ENCODE measurements at places on chromosomes 1 and 21.
A peak's percentile ranks its signal among the peaks of the same experiment; 100 is the strongest.

DNA sequence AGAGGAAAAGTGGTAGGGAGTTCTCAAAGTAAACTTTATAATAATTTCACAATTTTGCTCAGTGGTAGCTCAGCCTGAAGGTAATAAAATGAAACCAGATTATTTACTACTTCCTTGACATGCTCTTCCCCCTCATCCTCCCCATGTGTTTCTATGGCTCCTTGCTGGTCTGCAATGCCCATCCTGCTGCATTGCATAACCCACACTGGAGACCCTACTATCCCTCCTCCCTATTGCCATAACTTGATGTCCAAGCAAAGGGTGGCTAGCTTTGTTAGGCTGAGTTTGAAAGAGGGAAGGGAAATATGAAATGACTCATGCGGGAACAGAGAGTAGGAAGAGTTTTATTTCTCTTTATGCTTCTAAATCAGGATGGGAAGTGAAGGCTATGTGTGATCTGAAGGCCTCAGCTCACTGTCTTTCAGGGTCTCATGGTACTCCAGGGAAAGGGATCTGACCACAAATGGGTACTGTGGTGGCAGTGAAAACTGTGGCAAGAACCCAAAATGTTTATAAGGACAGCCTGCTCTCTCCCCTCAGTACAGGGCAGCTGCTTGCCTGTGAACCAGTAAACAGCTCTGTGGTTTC lies 36.4 kb upstream of the HSD17B7 start:
- DNase-seq = no peak

- no peak for DNase-seq
These were observed 23.3 kb downstream of the UBASH3A start for GRCh38 chr21:42426876-42427480.

- DNase-seq = no peak
These were observed 63.9 kb downstream of the SSBP3 start for GRCh38 chr1:54342288-54342687.

DNA sequence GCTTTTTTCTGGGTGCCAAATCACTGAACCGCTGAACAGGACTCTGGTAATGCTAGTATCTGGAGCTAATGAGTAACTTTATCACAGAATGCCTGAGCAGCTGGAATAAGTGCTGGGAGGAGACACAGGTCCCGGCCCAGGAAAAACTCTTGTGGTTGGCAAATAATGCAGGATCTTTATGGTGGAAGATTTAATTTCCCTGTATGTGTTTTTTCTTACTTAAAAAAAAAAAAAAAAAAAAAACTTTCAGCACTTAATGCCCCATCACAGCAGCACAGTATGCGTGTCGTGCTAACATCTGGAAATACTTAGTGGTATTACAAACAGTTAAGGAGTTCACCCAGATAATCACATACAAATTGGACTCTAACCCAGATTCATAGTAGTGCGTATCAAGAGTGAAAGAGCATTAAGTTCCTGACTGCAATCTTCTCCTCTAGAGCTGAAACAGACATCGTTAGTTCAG lies 220.7 kb downstream of the TOMM20 start:
- DNase-seq = no peak

DNA sequence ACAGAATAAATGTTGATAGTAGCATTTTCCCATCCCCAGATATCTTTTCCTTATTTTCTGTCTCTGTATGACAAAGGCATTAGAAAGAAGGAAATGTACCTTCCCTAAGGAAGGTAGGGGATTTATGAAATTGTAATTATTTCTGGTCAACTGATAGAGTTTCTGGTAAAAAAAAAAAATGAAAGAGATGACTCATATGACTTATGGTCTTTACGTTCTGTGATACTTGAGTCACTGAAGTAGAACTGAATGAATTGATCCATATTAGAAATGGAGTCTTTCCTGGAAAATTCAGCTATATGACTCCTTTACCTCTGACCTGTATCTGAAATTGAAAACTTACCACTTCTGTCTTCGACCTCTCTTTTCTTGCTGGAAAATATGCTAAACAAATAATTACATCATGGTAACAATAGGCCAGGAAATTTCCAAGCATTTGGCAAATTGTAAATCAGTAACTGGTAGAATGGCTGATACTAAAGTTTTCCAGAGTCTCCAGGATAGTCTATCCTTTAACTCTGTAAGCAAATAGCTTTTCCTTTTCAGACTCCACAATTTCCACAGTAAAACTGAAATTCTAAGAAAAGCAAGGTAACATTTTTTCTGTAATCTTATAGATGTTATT lies 364.3 kb upstream of the PTBP2 start:
- no peak for DNase-seq

GRCh38 chr1:208101661-208102431 lies 142.3 kb downstream of the PLXNA2 start:
- DNase-seq = no peak

GRCh38 chr1:200292699-200293098 lies 117.1 kb downstream of the ZNF281 start:
- no peak for DNase-seq

GRCh38 chr1:230079199-230080024 lies 12.4 kb downstream of the GALNT2 start:
- DNase-seq = no peak

GRCh38 chr21:23014021-23014420 lies 2015.8 kb downstream of the NCAM2 start:
- DNase-seq = no peak

- no peak for DNase-seq
These were observed 3.7 kb upstream of the SEMA4A start for GRCh38 chr1:156149374-156150332.

DNA sequence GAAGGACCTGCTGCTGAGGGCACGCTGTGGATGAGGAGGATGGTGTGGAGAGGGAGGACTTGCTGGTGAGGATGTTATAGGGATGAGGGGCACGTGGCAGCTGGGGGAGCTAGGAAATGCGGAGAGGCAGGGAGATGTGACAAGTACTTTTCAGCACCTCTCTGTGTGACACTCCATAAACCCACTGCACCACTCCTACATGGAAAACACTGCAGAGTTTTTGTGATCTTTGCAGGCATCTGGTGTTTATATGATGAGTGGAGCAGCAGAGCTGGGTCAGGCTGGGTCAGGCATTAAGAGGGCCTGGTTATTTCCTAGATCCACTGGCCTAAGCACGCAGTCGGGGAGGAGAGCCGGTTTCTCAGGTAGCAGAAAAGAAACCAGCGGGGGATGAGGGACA lies 167.3 kb upstream of the COA6 start:
- DNase-seq = no peak

DNA sequence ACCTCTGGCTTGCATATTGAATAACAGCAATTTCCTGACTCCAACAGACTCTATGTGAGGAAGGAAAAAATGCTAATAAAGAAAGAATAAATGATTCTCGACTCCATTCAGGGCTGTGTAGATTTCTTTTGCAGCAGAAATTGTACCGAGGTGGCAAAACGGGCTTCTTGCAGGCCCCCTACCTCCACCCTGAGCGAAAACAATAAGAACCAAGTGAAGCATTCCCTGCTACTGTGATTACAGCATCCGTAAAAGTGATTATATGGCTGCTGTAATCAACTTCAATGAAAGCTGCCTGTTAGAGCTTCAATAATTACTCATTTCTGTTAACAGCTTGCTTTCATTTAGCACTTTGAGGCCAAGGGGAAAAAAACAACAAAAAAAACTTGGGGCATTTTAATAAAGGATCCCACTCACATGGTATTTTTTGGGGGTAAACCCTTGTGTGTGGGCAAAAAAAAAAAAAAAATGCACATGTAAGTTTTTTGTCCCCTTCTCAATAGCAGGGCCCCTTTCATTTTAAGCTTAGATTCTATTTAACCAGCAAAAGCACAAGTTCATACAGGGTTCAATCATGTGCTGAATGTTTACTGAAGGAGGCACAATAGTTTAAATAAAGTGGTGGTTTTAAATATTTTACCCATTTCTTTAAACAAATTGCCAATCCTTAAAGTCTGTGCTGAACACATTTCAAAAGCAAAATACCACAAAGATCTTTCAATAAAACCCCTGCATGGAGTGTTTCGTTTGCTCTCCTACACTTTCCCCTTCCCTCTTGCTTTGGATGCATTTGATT lies 271.6 kb downstream of the LMO4 start:
- no peak for DNase-seq

DNA sequence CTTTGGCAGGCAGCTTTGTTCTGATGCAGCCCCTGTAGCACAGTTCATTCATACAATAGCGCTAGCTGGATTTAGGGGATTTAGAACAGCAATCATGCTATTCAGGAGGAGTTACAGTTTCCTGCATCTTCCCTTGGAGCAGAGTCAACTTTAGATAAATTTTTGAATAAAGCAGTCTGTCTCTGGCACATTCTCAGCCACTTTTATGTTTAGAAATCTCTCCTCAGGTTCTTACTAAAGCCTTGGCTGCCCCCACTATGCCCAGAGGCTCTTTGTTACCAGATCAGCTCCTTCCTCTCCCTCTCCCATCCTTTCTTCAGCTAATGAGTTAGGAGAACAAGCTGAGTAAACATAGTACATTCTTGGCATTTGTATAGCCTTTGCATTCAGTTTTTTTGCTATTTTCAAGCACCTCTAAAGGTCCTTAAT lies 17.0 kb upstream of the PIGC start:
- DNase-seq = no peak

- DNase-seq = no peak
These were observed 128.9 kb upstream of the SGIP1 start for GRCh38 chr1:66405061-66405460.

- no peak for DNase-seq
These were observed 228.8 kb downstream of the DNAH14 start for GRCh38 chr1:225158291-225158690.

DNA sequence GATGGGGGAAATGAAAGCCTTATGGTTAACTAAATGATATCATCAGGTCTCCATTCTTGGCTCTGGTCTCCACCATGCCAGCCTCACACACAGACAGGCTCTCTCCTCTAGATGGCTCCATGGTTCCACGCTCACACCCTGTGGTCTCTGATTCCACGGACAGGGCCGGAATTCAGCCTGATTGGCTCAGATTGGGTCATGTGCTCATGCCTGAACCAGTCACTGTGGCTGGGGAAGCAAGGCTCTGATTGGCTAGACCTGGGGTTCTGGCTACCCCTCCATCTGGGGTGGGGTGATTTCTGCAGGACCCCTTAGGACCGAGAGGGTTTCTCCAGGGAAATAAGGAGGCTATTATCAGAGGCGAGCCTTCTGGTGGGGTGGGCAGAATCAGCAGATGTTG lies 277.0 kb downstream of the PTPRU start:
- DNase-seq = peak; percentile 73

- no peak for DNase-seq
These were observed 28.6 kb downstream of the COL6A1 start for GRCh38 chr21:46009951-46010705.

GRCh38 chr1:92481599-92481925 lies 5.2 kb downstream of the GFI1 start:
- DNase-seq = no peak

DNA sequence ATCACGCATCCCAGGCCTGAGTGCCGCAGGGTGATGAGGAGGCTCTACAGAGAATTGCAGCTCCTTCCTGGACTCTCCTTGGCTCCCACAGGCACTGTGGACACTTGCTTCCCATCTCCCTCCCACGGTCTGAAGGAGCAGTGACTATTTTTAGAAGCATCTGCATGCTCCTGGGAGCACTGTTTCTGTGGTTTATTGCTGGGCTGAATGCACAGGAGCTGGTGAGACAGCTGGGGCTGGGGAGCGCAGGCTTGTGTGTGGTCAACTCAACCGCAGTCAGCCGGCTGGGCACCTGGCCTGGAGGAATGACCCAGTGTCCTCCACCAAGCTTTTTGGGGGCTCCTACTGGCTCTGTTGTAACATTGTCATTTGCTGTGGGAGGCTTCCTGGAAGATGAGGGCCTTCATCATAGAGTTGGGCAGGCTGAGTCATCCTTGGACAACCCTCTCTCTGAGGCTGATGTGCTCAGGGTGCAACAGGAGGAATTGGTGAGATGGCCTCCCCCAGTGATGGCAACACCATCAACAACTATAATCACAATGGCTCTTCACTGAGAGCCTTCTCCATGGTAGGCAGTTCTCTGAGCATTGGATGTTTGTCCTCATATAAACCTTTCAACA lies 1.7 kb downstream of the NFASC start:
- no peak for DNase-seq

- no peak for DNase-seq
These were observed 8.7 kb upstream of the CAPN2 start for GRCh38 chr1:223703668-223704013.

- DNase-seq = no peak
These were observed 11.0 kb upstream of the SERBP1 start for GRCh38 chr1:67441183-67441582.

GRCh38 chr21:35649186-35649585 lies 411.1 kb downstream of the SETD4 start:
- DNase-seq = peak; percentile 20

DNA sequence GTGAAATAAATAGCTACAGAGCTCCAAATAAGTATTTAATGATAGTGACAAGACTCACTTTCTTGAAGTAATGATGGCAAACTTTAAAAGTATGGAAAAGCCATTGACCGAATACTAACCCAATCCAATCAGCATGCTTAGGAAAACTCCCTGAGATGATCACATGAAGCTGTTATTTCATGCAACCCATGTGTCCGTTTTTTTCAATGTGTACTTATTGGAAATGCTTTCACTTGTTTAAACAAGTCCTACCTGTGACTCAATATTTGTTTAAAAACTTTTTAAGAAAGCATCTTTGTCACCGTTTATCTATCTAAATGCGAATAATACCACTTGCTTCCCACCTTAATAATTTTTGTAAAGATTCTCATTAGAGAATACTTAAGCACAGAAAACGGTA lies 185.8 kb downstream of the NRIP1 start:
- no peak for DNase-seq

- peak; percentile 63 for DNase-seq
These were observed 403.7 kb downstream of the SIPA1L2 start for GRCh38 chr1:232226197-232226712.

DNA sequence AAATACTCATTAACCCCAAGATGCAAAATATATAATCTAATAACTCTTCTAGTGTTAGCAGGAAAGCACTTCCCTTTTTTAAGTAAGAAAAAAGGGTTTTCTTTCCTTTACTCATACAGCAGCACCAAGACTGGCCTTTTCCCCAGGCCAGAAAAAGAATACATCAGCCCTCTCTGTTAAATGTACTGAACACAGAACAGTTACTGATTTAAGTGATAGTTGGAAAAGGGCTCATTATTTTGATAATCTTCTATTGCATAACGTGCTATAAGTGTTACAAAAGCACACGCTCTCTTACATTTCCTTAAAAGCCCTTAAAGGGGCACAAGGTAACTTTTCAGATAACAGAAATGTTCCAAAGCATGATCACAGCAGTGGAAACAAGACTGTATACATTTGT lies 142.9 kb downstream of the TIAM1 start:
- no peak for DNase-seq

Data from urothelium cell line (cell line).